ENCODE measurements at places on chromosomes 7 and 10.

DNA sequence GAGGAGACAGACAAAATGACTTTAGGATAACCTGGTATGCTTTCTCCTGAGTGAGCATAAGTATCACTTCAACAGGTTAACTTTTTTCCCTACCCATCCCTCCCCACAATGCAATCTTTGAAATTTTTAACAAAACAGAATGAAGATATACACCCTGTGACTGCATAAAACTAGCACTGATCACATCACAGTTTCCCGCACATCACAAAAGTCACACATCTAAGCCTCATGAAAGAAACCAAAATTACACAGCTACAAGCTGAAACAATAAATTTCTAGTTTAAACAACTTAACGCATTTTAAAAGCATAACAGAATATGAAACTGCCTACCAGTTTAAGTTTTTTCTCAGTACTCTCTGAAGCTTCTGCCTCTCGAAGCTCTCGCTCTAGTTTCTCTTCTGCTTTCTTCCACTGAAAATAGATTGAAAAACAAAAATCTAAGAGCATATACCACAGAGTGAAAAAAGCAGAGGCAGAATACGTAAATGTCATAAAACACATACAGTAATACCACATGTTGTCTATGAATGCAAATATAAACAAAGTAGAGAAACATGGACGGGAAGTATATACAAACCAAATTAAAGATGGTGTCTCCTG lies 18.1 kb downstream of the NOC3L start:
- no peak for DNase-seq

DNA sequence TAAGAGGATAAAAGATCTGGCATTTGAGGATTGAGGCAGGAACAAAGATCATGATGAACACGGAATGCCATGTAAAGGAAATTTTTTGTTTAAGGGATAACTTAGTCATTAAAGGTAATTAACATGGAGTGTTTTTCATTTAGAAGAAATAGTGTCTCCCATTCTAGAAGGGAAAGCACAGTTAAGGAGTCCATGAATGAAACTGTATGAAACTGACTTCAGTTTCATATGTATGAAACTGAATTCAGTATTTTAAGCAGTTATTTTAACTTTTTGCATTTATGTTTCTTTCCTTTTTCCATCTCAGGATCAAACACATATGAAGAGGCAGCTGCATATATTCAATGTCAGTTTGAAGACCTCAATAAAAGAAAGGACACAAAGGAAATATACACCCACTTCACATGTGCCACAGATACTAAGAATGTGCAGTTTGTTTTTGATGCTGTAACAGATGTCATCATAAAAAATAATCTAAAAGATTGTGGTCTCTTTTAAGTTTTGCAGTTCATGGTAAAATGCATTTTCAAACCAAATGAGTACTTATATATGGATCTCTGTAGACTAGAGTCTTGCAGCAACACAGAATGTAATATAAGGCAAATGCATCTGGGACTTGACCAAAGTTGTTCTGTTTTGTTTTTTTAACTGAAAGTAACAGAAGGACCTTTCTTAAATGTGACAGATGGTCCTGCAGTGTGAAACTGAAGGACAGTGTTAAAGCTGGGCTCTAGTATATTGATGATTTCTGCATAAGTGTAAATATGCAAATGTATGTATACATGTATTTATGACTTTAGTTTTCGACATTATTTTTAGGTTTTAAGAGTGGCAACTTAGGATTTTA lies 82.6 kb downstream of the GNAI1 start:
- no peak for DNase-seq

- no peak for DNase-seq
Measured at GRCh38 chr10:22372298-22372697, 27.0 kb downstream of the SPAG6 start.

DNA sequence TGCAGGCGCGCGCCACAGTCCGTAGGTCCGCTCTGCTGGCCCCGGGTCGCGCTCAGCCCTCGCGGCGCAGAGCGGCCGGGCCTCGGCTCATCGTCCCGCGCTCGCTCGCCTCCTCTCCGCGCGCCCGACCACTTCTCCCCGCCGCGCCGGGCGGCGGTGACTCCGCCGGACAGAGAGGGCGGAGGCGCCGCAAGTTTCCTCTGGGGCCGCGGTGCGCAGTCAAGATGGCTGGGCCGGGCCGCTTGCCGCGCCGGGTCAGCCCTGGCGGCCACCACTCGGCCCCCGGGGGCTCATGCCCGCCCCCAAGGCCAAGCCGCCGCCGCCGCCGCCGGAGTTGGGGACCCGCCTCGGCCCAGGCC lies 441 bp downstream of the FZD8 start:
- no peak for DNase-seq

- DNase-seq = no peak
Measured at GRCh38 chr10:69642747-69643146, 12.7 kb downstream of the FAM241B start.

Measured in AG04449 (cell line).